ENCODE measurements at places on chromosomes 16 and 17.

GRCh38 chr17:56113486-56113885 lies 39.8 kb upstream of the ANKFN1 start:
- DNase-seq: no peak

DNA sequence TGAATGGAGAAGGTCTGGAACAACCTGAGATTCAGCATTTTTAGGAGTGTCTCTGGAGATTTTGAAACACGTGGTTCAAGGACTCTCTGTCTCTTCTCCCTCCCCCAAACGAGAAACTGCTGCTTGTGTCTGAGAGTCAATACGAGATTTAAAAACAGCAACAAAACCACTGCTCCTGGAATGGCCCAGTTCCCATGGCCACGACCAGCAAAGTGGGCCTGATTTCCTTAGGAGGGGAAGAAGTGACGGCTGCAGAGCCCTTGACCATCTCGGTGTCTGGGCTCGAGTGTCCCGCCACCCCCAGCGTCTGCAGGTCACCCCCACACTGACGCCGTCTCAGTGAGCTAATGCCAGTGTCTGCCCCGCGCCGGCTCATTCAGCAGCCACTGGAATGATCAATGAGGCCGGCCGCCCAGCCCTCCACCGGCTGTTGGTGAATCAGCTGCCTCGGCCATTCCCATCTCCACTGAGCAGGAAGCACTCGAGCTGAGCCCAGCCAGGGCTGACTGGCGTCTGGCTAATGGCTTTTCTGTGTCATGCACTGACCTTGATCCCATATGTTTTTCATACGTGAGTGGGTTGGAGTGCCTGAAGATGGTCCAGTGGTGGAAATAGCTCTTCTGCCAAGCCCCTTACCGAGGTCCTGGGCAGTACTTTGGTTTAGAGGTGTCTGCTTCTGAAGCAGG lies 151.8 kb downstream of the PITPNC1 start:
- no peak for DNase-seq

- no peak for DNase-seq
Observed at GRCh38 chr17:17119533-17119932, 77.3 kb downstream of the MPRIP start.

- DNase-seq: no peak
Observed at GRCh38 chr17:35548208-35548810, 10.8 kb upstream of the SLFN12L start.

DNA sequence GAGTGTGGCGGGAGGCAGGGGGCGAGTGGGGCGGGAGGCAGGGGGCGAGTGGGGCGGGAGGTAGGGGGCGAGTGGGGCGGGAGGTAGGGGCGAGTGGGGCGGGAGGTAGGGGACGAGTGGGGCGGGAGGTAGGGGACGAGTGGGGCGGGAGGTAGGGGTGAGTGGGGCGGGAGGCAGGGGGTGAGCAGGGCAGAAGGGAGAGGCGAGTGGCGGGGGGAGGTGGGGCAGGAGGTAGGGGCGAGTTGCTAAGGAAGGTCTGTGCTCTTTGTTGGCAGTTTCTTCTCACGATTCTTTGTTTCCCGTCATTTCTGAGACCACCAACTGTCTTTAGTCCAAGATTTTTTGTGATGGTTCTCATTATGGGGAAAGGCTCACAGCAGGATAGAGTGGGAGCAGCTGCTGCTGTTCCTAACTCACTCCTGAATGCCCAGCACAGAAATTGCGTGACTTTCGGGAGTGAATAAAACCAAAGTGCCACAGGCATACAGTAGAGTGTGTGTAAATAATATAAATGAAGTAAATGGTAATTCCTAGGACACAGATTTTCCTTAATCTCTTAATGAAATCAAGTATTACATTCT lies 44.7 kb downstream of the COG7 start:
- no peak for DNase-seq

GRCh38 chr17:16882243-16882925 lies 89.5 kb downstream of the TNFRSF13B start:
- no peak for DNase-seq
